Bronchial epithelial cell (primary cell): ENCODE measurements at places on chromosomes 4 and X.

DNA sequence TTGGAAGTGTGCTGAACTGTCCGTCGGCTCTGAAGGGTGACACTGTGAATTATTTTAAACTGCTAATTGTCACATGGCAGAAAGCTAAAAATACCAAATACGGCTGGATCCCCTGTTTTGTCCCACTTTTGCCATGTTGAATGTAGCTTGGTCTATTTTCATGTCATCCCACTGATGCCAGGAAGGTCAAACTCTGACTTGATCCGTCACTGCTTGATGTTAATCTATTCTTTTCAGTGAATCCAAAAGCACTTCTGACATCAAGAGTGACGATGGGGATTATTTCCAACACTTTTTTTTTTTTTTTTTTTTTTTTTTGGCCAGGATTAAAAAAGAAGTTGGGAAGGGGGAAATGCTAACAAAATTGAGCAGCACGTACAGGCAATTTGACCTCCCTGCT lies 734.6 kb upstream of the TENM3 start:
- no peak for DNase-seq

- DNase-seq: no peak
Measured at GRCh38 chr4:150461957-150462356, 120.0 kb upstream of the MAB21L2 start.

GRCh38 chr4:105088110-105088879 lies 58.4 kb upstream of the TET2 start:
- peak; percentile 89 for DNase-seq

DNA sequence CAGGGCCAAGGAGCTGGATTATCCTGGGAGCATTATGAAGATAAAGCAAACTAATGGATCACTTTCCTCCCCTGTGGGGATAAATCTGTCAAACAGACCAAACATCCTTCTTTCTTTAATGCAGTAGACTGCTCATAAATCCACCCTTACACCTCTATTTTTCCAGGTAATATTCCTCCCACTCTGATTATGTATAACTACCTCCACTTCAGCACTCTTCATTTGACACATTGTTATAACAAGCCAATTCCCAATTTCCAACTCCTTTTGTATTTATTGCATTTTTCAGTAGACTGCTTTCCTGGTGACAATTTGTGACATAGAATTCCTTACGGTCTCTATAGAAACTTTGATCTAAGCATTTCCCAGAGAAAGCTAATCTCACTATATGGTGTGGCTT lies 115.0 kb upstream of the PRKG2 start:
- DNase-seq: no peak

- DNase-seq: no peak
Measured at GRCh38 chrX:42597481-42597880, 180.5 kb downstream of the PPP1R2C start.

DNA sequence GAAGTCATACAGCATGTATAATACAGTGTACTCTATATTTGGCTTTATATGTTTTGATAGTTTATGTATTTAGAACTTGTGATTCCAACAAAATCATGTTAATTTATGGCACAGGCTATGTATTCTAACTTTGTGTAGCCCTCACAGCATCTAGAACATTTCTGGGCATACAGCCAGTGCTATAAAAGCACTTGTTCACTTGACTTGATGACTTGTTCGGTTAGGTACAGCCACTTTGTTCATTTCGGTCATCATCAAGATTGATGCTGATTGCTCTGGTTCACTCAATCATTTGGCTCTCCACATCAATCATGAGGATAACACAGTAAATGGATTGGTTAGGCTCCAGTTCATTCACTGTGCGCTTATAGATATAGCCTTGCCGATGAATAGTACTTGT lies 97.6 kb upstream of the IRS4 start:
- no peak for DNase-seq

- DNase-seq: peak; percentile 90
Measured at GRCh38 chrX:123803331-123803983, 56.4 kb upstream of the XIAP start.

- peak; percentile 36 for DNase-seq
Measured at GRCh38 chr4:178081176-178081575, 638.9 kb upstream of the AGA start.

- no peak for DNase-seq
Measured at GRCh38 chrX:9805956-9806355, 19.7 kb downstream of the SHROOM2 start.

DNA sequence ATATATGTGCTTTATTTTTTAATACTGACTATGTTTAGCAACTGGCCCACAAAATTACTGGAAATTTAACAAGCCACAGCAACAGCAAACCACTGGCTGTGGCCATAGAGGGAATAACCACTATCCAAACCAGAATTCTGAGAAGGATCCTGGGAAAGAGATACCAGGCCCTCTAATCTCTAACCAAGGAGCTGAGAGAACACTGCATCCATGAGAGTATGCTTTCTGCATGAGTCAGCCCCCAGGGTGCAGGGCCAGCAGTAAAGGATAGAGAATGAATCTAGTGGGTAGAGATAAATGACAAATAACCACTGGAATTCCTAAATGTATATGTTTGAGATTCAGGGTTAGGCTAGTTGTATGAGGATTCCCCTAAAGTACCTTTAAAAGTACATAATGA lies 221.8 kb downstream of the KIT start:
- no peak for DNase-seq

- peak; percentile 20 for DNase-seq
Measured at GRCh38 chr4:73869130-73870055, at the start of gene CXCL1. Gene CXCL1 (plus strand): TSS chr4:73869393. CDS start chr4:73869471, 78 bp downstream.

- DNase-seq: no peak
Measured at GRCh38 chrX:29447867-29448266, 767.5 kb upstream of the MAGEB2 start.

GRCh38 chr4:95027905-95028618 lies 270.3 kb downstream of the BMPR1B start:
- DNase-seq: no peak

DNA sequence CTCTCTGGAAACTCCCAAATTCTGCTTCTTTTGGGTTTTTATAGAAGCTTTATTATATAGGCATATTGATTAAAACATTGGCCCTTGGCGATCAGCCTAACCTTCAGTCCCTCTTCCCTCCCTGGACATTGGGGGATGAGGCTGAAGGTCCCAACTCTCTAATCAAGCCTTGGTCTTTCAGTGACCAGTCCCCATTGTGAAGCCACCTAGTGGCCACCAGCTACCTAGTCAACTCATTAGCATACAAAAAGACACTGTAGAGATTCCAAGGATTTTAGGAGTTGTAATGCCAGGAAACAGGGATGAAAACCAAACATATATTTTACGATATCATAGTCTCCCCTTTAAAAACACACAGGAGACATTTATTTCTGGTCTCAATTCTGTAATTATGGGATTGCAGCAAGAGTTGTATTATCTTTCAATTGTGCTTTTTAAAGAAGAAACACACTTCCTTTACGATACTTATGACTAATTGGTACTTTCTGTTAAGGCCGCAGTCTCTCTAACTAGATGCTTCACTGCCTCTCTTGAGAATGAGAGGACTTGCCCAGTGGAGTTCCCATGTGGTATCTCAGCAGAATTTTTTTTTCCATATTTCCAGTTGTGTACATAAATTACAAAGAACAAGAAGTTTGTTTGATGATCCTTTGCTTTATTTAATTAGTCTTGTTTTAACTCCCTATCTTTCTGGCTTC lies 58.2 kb downstream of the WDR17 start:
- DNase-seq: peak; percentile 14

DNA sequence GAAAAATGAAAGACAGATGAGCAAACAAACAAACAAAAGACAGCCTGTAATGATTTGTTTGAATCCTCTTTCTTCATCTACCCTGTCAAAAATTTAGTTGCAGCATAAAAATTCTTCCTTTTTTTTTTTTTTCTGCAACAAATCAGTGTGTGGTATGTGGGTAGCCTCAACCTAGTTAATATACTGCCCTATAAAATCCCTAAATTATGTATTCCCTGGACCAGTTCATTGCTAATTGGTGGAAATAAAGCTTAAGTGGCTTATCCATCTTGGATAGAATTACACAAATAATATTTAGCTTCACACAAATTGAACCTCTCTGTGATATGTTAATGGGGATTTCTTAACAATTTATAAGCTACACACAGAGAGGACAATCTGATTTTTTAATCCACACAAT lies 208.4 kb downstream of the NDST4 start:
- DNase-seq: no peak

- peak; percentile 92 for DNase-seq
Measured at GRCh38 chrX:106917830-106918500, 2.2 kb upstream of the CLDN2 start.

GRCh38 chrX:124348182-124348581 lies 1.8 kb downstream of the SH2D1A start:
- peak; percentile 58 for DNase-seq

DNA sequence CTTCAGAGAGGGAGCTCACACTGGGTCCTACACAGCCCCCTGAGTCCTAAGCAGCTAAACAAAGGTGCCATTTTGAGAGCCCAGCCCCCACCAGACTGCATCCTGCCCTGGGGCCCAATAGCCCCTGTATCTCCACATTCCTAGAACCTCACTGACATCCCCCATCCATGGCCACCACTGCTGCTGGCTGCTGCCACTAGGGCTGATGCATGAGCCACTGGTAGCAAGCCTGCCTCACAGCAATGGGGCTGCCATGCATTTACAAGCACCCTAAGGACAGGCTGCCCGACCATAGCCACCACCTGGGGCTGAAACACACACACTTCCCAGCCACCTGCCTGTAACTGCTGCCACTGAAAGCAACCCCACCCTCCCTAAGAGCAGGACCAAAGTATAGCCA lies 26.5 kb upstream of the TRO start:
- DNase-seq: no peak

DNA sequence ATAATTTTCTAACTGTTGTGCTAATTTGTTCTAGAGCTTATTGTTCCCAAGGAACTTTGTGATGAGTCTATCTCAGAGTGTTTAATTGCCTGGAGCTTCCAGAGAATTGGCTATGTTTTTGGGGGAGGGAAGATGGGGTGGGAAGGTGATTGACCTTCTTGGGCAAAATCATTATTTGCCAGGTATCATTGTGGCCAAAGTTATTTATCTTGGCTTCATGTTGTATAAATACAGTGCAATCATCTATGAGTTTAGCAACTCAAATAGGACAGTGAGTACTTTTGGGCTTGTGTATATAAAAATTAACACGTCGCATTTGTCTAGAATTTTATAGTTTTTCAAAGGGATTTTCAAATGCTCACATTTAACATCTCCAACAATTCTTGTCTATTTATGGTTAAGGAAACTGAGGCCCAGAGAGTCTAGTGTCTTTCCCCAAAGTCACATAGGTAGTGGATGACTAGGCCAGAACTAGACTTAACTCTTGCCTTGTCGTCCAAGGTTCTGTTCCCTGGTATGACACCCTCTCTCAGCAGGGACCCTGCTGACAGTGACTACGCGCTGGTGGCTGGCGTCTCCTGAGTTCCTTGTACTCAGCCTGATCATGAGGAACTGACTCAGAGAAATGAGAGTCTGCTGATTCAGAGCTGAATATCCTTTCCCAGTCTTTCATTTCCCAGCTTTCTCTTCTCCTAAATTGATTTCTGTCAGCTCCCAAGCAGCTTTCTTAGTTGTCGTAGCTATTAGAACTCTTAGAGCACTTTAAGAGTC lies 27.7 kb downstream of the FNIP2 start:
- peak; percentile 84 for DNase-seq

- DNase-seq: no peak
Measured at GRCh38 chrX:9341291-9342201, 123.3 kb upstream of the TBL1X start.

DNA sequence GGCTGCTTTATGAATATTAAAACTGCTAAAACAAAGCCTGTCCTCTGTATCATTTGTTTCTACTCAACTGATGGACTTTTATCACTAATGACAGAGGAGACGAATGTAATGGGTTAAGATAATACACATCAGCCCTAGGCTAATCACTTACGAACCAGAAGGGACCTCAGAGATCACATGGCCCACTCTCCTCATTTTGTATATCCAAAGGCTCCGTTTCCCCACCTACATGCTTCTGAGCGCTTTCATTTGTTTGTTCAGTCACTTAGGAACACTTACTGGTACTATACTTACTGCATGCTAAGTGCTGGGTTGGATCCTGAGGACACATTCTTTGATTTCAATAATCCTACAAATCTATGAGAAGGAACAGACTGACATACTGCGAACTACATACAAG lies 169.3 kb downstream of the CEP135 start:
- DNase-seq: no peak

DNA sequence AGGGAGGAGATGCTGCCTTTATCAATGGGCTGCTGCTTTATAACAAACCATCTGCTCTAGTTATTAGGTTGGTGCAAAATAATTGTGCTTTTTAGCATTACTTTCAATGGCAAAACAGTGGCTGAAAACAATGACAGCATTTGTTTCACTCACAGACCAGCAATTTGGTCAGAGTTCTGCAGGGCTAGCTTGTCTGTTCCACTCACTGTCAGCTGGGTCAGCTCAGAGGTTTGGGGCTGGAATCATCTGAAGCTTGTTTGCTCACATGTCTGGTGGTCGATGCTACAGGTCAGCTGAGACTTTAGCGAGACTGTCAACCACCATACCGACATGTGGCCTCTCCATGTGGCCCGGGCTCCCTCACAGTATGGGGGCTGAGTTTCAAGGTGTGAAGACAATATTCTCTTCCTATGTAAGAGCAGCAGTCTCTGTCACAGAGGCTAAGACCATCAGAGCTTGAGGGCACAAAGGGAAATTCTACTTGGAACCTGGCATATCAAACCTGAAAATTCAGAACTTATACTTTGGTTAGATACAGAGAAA lies 81.3 kb upstream of the LIMCH1 start:
- no peak for DNase-seq

- DNase-seq: no peak
Measured at GRCh38 chr4:65340382-65341109, 329.7 kb downstream of the EPHA5 start.

- DNase-seq: no peak
Measured at GRCh38 chrX:121365572-121366161, 318.3 kb downstream of the GLUD2 start.
